ENCODE measurements at places on chromosomes 13 and 19.

- DNase-seq = no peak
These were observed 3.2 kb downstream of the EPOR start for GRCh38 chr19:11380653-11381537.

DNA sequence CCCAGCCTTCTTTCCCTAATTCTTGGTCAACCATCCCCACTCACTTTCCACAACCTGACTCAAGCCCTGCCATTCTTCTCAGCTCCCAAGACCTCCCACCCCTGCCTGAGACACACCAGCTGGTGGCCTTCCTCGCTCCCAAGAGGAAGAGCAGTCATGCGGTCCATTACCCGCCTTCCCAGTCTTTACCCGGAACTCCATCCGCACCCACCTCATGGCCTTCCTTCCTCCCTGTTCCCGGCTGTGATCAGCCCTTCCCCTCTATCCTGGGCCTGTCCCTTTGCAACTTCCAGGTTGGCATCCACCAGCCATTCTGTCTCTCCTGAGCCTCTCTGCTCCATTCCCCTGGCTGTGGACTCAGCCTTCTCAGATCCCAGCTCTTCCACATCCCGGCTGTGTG is 18.6 kb upstream of the INSR start:
- no peak for DNase-seq

GRCh38 chr13:24162604-24163003 is 2.1 kb downstream of the SPATA13 start:
- DNase-seq = no peak

- no peak for DNase-seq
These were observed 67.6 kb downstream of the UFM1 start for GRCh38 chr13:38417241-38417640.

GRCh38 chr13:89923736-89924135 is 1423.8 kb upstream of the MIR17HG start:
- no peak for DNase-seq

- DNase-seq = no peak
These were observed 403 bp upstream of the ADAMTS10 start for GRCh38 chr19:8610936-8611300.

DNA sequence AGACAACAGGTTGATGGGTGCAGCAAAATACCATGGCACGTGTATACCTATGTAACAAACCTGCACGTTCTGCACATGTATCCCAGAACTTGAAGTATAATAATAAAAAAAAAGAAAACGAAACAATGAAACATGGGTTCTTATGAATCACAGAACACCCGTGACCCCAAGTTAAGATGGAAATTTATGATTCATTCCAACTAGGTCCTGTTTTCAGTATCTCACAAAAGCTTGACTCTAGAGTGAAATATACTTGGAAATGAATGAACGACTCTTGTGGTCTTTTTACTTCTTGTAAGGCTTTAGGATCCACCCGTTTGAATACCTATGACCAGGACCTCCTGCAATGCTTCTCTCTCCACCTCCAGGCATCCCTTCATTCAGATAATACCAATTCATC is 3.5 kb upstream of the LILRB4 start:
- DNase-seq = no peak

Data from cortex of kidney (tissue), 1 donor.